ENCODE measurements at places on chromosomes 7 and 10.

- no peak for DNase-seq
These were observed 256.6 kb downstream of the ARHGAP21 start for GRCh38 chr10:24467136-24467535.

- DNase-seq = no peak
These were observed 4.6 kb downstream of the CCDC136 start for GRCh38 chr7:128796327-128796726.

- DNase-seq = no peak
These were observed 3.6 kb upstream of the GPR146 start for GRCh38 chr7:1040790-1041189.

GRCh38 chr7:74283858-74284447 lies 5.3 kb upstream of the CLIP2 start:
- no peak for DNase-seq

DNA sequence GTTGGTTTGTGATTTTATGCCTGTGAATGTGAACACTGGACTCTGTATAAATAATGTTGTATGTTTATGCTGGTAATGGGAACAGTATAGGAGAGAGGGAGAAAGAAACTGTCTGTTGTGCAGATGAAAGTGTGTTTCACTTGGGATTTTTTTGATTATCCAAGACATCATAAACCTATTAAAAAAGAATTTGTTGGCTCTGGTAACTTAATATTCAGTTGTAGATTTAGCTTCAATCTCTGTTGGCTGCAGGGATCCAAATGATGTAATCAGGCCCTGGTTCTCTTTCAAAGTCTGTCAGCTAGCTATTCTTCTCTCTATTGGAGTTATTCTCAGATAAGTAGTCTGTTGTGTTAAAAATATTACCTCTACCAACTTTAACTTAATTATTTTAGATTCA lies 168.8 kb upstream of the RHOBTB1 start:
- DNase-seq = no peak

GRCh38 chr10:104548090-104548489 lies 93.0 kb upstream of the SORCS3 start:
- DNase-seq = no peak

DNA sequence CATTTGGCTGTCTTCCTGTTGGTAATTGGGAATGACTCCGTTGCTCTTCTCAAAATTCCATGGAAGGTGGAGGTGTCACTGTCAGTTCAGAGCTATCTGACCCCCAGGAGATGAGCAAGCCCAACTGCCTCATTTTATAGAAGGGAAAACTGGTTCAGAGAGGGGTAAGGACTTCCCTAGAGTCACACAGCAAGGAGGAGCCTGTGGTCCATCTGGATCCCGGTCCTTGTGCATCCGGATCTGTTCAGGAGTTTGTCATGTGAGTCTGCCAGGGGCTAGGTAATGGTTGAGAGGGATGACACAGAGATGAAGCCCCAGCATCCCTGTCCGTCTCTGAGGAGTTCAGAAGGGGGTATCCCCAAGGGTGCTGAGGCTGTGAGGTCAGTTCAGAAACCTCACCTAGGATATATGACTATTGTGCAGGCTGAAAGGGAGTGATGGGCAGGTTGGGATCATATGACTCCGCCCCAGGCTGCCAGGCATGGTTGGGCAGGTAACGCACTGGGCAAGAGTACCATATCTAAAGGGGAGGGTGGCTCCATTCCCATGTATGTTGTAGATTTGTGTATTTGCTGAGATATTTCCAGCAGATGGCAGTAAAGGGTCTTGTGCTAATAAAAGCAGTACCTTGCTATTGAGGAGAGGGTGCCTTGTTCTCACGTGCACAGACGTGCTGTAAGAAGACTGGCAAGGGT lies 16.0 kb upstream of the SLC29A3 start:
- DNase-seq = peak; percentile 37

- DNase-seq = no peak
These were observed 44.4 kb upstream of the KLF6 start for GRCh38 chr10:3829156-3830050.

Data from naive thymus-derived CD8-positive, alpha-beta T cell (primary cell).